ENCODE measurements at places on chromosomes 5 and 9. TPM values are rescaled to one million over a fixed set of nuclear protein-coding genes. Genes with fewer than 3 reads are reported as not detected.

ROR2 gene
- 0.66 TPM for total RNA-seq

FASTKD3 gene
- total RNA-seq = 7.5 TPM

PRXL2C gene
- total RNA-seq = 13.0 TPM

PIP5K1B gene
- not detected for total RNA-seq

FAM13B gene
- 24.7 TPM for total RNA-seq

LIX1 gene
- total RNA-seq = not detected

C5orf58 gene
- not detected for total RNA-seq

CCDC152 gene
- 0.33 TPM for total RNA-seq

C9orf85 gene
- 13.7 TPM for total RNA-seq

MOB3B gene
- total RNA-seq = 10.9 TPM

GRM6 gene
- total RNA-seq = not detected

MEGF10 gene
- not detected for total RNA-seq

PCDHB3 gene
- total RNA-seq = 0.29 TPM

OBP2B gene
- total RNA-seq = not detected

PDE6A gene
- 0.17 TPM for total RNA-seq

FST gene
- total RNA-seq = 185 TPM

CNTRL gene
- 18.6 TPM for total RNA-seq

FABP6 gene
- not detected for total RNA-seq

ARSB gene
- 5.4 TPM for total RNA-seq

OLFM1 gene
- total RNA-seq = 0.17 TPM

TRPM6 gene
- total RNA-seq = 0.48 TPM

PAEP gene
- not detected for total RNA-seq

LCN10 gene
- not detected for total RNA-seq

TTC23L gene
- total RNA-seq = 0.17 TPM

All from mammary epithelial cell (primary cell).